ENCODE measurements at places on chromosomes 2 and 18.

GRCh38 chr18:46915800-46916550 lies 1.3 kb downstream of the PIAS2 start:
- DNase-seq: no peak

DNA sequence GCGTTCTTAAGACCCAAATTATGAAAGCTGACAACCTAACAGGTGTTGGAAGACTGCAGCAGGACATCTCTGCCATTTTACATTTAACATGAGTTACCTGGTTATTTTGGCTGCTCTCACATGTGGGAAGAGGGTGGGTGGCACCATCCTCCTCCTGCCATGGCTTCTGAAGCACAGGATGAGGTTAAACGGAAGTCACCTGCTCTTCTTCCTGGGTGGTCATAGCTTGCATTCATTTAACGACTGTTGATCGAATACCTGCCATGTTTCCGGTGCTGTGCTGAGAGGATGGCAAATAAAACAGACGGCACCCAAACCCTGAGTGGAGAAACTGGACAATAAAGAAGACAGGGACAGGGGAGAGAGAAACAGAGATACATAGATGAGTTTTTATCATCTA lies 118.0 kb downstream of the RHBDD1 start:
- no peak for DNase-seq

- no peak for DNase-seq
These were observed 3.5 kb downstream of the RBM43 start for GRCh38 chr2:151258121-151258520.

GRCh38 chr2:176516051-176516602 lies 246.9 kb downstream of the MTX2 start:
- DNase-seq: no peak

- DNase-seq: no peak
These were observed 213.1 kb upstream of the MC4R start for GRCh38 chr18:60585670-60586069.

DNA sequence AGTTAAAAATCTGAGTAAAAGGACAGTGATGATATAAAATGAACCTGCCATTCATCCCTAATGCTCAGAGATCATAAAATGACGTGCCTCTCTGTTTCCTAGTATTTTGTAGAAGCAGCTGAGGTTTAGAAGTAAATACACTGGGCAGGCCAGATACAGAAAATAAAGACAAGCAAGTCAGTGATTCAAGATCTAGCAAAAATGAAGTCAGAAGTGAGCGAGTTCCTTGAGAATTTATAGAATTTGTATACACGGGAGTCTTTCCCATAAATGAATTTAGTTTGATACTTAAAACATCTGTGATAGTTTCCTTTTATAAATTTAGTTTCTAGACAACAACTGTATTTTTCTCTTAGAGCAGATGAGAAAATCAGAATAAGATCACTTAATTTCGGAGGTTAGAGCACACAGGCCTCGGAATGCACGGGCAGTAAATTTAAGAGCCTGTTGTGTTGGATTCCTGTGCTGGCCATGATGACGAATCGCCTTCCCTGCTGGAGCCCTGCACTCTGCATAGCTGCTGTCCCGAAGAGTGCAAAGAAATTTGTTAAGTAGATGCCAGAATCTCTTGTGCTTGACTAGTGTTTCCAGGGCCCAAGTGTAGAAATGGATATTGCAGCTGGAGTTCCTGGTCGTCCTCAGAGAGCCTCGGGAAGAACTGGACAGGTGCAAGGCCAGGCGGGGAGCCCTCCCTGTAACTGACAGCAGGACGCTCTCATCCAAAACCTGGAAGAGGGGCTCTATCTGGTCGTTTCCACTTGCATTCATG lies 83.7 kb upstream of the RBM44 start:
- DNase-seq: no peak

DNA sequence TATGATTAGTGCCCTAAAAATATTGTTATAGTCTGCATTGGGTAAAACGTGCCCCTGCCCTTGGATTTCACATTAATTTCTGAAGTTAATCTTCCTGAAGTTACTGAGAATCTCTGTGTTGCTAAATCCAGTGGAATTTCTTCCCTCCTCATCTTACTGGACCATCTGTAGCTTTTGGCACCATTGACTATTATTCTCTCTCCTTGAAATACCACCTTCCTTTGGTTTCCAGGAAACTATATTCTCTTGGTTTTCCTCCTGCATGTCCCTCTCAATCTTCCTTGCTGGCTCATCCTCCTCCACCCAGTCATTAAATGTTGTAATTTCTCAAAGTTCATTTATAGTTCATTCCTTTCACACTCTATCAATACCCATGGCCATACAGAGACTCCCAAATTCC lies 110.6 kb upstream of the SLC35G4 start:
- no peak for DNase-seq

GRCh38 chr2:40740419-40740818 lies 288.5 kb upstream of the SLC8A1 start:
- DNase-seq: no peak

- no peak for DNase-seq
These were observed 6.5 kb upstream of the PPP3R1 start for GRCh38 chr2:68258851-68259250.

DNA sequence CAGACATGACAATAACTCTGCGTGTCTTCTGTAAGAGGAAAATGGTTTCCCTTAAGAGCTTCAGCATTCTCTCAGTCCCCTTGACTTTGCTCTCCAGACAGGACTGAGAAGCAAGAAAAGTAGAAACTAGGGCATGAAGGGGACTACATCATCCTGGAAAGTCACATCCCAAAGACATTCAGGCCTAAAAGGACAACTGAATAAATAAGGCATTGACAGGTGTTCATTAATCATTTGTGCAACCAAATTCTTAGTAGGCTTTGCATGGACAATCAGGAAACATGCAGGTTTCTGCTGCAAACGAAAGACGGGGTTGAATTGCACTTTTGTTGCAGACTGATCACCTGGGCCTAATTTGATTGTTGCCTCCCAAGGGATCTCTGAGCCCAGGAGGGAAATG lies 1.2 kb upstream of the SGPP2 start:
- no peak for DNase-seq

- DNase-seq: no peak
These were observed 16.9 kb upstream of the KIF1A start for GRCh38 chr2:240836781-240837467.

- no peak for DNase-seq
These were observed 914 bp downstream of the STEAP3 start for GRCh38 chr2:119224391-119225104.

- DNase-seq: no peak
These were observed 239.3 kb downstream of the FBXO15 start for GRCh38 chr18:73908323-73908722.

GRCh38 chr2:14363137-14363536 lies 269.4 kb upstream of the LRATD1 start:
- DNase-seq: no peak

- DNase-seq: no peak
These were observed 297.1 kb downstream of the TMX3 start for GRCh38 chr18:68417826-68418225.

DNA sequence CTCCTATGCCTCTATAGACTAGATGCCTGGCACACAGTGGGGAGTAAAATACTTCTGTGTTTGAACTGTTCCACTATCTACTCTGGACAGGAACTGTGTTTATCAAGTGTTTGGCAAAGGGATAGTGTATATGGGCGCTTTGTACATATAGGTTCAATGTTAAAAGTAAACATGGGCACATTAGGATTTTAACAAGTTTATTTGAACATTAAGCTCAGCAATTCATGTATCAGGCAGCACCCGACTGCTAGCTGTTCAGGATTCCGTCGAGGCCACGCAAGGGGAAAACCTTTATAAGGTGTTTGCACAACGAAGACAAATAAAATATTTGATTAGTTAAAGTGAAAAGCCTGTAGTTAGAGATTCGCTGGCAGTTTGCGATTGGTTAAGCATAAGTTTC lies 43.4 kb upstream of the ROCK2 start:
- no peak for DNase-seq

DNA sequence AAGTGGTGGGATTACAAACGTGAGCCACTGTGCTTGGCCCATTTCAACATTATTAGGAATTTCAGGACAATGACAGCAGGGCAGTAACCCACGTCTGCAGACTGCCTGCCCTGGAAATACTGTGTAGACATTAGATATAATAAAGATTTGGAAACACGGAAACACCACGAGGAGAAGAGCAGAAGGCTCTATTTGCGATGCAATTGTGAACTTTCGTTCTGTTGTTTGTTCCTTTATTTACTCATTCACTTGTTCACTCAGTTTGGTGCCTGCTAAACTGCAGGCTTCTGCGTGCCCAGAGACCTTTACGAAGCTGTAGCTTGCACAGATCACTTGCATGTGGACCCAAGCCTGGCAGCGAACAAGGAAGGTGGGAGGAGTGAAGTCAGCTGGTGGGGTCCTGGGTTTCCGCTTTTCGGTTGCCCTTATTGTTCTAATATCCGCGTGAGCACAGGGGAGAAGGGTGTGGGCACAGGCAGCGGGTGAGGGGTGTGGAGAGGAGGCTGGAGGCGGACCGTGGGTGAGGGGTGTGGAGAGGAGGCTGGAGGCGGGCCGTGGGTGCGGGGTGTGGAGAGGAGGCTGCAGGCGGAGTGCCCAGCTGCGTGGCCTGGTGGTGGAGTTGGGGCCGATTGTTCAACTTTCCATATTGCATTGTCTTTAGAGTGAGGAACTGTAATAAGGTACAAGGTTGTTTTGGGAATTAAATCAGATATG lies 3.4 kb downstream of the COLEC11 start:
- no peak for DNase-seq

DNA sequence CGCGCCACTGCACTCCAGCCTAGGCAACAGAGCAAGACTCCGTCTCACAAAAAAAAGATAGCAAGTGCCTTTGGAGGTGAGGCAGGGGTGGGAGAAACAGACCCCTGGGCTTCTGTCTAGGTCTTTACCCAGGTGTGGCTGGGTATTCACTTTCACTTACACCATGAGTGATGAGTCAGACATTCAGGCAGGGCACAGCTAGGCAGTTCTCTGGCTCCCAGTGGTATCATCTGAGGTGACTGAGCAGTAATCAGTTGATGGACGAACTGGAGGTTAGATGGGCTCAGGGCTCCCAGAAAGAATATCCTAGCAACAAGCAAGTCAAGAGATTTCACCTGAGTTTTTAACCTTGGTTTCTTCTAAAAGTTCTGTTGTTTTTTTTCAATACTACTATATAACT lies 107.0 kb upstream of the RAB6C start:
- no peak for DNase-seq

GRCh38 chr18:43484710-43485109 lies 207.4 kb upstream of the SYT4 start:
- DNase-seq: no peak

DNA sequence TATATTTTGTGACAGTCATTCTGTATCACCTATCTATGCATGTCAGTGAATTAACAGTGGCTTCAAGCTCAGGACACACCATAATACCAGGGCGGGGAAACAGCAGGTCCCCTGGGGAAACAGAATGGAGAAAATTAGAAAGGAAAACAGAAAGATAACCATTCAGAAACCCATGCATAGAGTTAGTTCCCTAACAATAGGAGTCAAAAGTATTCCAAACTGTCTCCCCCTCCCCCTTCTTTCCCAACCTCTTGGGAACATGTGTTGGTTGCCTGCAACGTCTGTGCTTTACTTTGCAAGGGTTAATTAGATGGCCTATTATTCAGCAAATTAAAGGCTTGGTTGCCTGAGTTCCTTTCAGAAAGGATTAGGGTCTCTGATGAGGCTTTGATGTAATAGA lies 176.4 kb downstream of the MYO3B start:
- no peak for DNase-seq

DNA sequence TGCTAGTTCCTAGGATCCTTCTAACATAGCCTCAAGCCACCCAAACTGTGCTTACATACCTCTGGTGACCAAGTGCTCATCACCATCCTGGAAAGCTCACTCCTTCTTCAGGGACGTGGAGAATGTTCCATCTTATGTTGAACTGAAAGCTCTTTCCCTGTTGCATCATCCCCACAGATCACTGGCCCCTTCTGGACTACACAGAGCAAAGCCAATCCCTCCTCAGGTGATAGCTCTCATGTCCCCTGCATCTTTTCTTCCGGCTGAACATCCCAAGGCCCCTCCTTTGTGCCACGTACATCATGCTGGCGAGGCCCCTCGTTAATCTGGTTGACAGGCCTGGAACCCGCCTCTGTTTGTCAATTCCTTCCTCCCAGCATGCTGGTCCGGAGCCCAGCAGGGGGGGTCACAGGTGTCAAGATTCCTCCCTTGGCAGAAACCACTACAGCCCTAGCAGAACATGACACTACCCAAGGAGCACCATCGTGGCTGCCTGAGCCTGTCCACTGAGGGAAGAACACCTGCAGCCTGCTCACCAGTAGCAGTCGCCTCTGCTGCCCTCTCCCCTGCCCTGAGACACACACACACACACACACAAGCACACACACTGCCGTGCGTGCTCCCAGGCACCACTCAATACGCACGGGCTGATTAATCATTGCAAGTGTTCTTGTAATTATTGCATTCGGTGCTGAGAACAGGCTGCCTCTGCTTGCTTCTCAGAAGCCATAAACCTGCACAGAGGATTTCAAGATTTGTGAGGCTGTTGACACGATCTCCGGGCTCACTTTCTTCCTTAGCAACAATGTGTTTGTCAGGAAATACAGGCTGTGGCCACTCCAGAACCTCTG lies 6.3 kb upstream of the KCNK3 start:
- DNase-seq: no peak

DNA sequence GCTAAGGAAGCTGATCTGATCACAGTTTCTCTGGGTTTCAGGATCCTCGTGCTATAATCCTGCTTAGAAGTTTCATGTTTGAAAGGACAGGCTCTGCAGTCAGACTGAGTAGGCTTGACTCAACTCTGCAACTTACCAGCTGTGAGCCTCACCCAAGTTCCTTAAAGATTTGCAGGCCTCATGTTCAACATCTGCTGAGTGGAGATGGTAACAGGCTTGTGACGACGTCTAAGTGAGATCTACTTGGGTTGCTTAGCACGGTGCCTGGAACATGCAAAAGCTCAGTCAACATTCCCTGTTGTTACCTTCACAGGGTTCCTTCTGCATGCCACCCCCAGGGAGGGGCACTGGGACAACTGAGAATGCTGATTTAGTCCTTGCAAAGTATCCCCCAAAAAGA lies 164.2 kb downstream of the C1D start:
- no peak for DNase-seq

DNA sequence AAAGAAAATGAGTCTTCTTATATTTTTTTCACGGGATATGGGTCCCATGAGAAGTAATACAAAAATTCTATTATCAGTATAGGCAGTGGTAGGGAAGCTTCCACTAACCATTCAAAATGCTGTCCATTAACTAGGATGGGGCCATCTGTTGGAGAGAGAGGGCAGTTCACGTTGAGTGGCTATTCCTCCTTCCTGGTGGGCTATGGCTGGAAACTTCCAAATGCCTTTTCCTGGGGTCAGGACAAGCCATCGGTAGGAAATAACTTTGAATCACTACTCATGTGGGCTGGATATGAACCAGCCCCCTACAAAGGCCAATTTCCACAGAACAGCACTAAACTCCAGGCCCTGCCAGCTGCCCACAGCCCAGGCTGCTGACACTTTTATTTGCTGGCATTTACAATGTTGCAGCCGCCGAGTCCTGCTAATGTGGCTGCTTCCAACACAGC lies 156.1 kb upstream of the HNRNPA3 start:
- no peak for DNase-seq

- no peak for DNase-seq
These were observed 346 bp upstream of the VRK2 start for GRCh38 chr2:58046335-58046584.

GRCh38 chr2:393711-394696 lies 106.1 kb upstream of the ALKAL2 start:
- DNase-seq: no peak

Data from D721Med (cell line).